ENCODE measurements at places on chromosomes 12 and 14. TPM values are rescaled to one million over a fixed set of nuclear protein-coding genes. Genes with fewer than 3 reads are reported as not detected.

- no peak overlapping the region for H3K27ac ChIP-seq
- no peak overlapping the region for H3K4me3 ChIP-seq
- peaks cover 17% of the 10 kb centered on the region for H3K4me1 ChIP-seq
- DNase-seq = no peak
These were observed 105.4 kb upstream of the HIF1A start for GRCh38 chr14:61589691-61590581.

- H3K27me3 ChIP-seq = no peaks in the 10 kb centered on the region
- H3K36me3 ChIP-seq = no peaks in the 10 kb centered on the region
- no peaks in the 10 kb centered on the region for H3K4me1 ChIP-seq
- H3K4me3 ChIP-seq = no peak overlapping the region
- no peak for DNase-seq
These were observed 156.6 kb downstream of the FOXA1 start for GRCh38 chr14:37438444-37438843.

GRCh38 chr12:95976416-95976832, 19.7 kb downstream of the HAL start:
- no peaks in the 10 kb centered on the region for H3K4me1 ChIP-seq
- no peak for DNase-seq
- no peak overlapping the region for H3K27ac ChIP-seq
- H3K27me3 ChIP-seq = peaks cover 9% of the 10 kb centered on the region
- H3K4me3 ChIP-seq = no peak overlapping the region

- no peak for DNase-seq
- no peaks in the 10 kb centered on the region for H3K4me1 ChIP-seq
- no peak overlapping the region for H3K4me3 ChIP-seq
- no peak overlapping the region for H3K27ac ChIP-seq
- H3K36me3 ChIP-seq = no peaks in the 10 kb centered on the region
- H3K27me3 ChIP-seq = no peaks in the 10 kb centered on the region
These were observed 234.8 kb downstream of the TTC6 start for GRCh38 chr14:37830271-37830670.

DNA sequence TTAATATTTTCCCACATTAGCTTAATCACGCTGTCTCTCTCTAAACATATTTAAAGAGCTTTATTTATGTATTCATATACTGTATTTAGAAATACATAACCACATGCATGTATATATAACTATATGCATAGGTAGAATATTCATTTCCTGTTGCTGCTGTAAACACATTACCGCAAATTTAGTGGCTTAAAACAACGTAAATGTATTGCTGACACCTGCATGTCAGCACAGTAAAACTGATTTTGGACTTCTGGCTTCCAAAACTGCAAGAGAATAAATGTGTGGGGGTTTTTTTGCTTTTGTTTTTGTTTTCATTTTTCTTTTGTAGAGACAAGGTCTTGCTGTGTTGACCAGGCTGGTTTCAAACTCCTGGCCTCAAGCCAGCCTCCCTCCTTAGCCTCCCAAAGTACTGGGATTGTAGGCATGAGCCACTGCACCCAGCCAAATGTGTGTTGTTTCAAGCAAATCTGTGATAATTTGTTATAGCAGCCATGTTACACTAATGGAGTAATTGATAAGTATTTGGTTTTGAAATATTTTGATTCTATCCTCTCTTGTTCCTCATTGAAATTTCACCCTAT, 61.9 kb upstream of the CMKLR1 start:
- H3K4me1 ChIP-seq = no peaks in the 10 kb centered on the region
- no peak for DNase-seq
- H3K27ac ChIP-seq = no peak overlapping the region

- H3K36me3 ChIP-seq = no peaks in the 10 kb centered on the region
- H3K4me1 ChIP-seq = peaks cover 22% of the 10 kb centered on the region
- H3K27me3 ChIP-seq = peaks cover 81% of the 10 kb centered on the region
- H3K27ac ChIP-seq = no peak overlapping the region
- no peak for DNase-seq
- no peak overlapping the region for H3K4me3 ChIP-seq
These were observed 3.7 kb upstream of the SIX1 start for GRCh38 chr14:60652674-60653651.

- no peak overlapping the region for H3K4me3 ChIP-seq
- peaks cover 27% of the 10 kb centered on the region for H3K4me1 ChIP-seq
- H3K36me3 ChIP-seq = no peaks in the 10 kb centered on the region
- H3K27ac ChIP-seq = peak overlapping the region; percentile 46
- peak; percentile 89 for DNase-seq
- no peaks in the 10 kb centered on the region for H3K27me3 ChIP-seq
These were observed 6.6 kb downstream of the BRF1 start for GRCh38 chr14:105294142-105294597.

- H3K4me3 ChIP-seq = no peak overlapping the region
- no peak for DNase-seq
- H3K27me3 ChIP-seq = no peaks in the 10 kb centered on the region
These were observed 57.2 kb downstream of the ESRRB start for GRCh38 chr14:76432827-76433752.

DNA sequence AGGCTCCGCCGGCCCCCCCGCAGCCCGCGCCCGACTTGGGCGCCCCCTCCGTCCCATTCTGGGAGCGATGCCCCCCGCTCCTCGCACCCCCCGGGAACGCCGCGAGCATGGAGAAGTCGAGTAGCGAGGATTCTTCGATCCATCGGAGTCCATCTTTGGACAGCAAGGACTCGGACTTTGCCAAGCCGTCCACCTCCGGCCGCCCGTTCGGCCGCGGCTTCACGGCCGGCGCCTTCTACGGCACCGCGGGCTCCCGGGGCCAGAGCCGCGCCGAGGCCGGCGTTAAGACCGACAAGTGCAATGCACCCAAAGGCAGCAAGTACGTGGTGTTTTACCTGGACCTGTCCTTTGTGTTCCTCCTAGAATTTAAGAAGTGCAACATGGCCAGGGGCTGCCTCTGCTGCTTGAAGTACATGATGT, 123.6 kb downstream of the TSPAN9 start:
- H3K27me3 ChIP-seq = peaks cover 2% of the 10 kb centered on the region
- peak overlapping the region; percentile 19 for H3K4me3 ChIP-seq
- DNase-seq = no peak

DNA sequence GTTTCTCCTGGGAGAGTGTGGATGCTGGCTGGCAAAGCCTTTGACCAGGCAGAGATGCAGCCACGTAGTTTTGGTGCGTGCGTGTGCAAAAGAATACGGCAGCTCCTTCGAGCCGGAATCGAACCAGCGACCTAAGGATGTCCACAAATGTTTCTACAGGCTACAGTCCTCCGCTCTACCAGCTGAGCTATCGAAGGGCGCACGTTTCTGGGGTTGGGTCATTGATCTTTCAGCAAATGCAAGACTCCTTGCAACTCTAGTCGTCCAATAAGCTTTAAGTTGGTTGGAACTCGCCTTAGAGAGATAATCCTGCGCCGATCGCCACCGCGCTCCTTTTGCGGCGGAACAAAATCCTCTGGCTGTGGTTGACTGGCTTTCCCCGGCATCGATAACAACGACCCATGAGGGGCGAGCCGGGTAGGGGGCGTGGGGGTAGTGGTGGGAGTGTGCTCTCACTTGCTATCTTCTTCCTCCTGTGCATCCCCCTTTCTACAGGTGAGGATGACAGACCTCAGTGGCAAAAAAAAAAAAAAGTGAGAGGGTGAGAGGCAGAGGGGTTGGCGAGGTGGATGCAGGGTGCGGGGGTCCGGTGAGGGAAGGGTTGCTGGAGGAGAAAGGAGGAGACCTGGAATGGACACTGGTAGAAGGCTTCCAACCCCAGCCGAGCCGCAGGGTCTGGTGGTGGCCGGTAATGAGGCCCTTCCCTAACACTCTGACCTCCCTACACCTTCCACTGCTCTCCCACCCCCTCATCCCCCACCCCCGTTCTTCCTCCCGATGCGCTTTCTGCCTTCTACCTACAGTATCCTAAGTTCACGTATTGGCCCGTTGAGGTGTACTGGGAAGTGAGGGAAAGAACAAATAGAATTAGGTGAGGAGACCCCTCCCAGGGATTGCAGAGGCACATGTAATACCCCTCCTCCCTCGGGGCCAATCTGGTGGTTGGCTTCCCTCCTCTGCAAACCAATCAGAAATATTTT, 11.8 kb upstream of the OR6S1 start:
- DNase-seq = peak; percentile 32
- H3K4me3 ChIP-seq = no peak overlapping the region
- no peaks in the 10 kb centered on the region for H3K36me3 ChIP-seq
- peaks cover 2% of the 10 kb centered on the region for H3K4me1 ChIP-seq

DNA sequence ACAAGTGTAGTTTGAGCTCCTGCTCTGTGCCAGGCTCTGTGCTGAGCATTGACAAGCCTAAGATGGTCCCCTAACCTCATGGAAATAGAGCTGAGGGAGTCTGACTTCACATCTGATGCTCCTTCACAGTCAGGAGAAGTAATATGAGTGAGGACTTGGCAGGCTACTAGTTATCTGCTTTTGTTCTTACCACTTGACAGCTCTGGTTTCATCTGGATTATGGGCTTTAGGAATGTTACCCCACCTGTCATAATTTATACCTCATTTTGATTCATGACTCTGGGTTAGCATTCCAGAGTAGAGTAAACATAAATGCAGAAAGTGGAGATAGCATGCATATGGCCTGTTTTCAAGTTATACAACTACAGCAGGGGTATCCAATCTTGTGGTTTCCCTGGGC, 40.5 kb downstream of the ATP6V1D start:
- H3K4me3 ChIP-seq = no peak overlapping the region
- no peaks in the 10 kb centered on the region for H3K4me1 ChIP-seq
- no peak overlapping the region for H3K27ac ChIP-seq
- peaks cover 3% of the 10 kb centered on the region for H3K36me3 ChIP-seq

DNA sequence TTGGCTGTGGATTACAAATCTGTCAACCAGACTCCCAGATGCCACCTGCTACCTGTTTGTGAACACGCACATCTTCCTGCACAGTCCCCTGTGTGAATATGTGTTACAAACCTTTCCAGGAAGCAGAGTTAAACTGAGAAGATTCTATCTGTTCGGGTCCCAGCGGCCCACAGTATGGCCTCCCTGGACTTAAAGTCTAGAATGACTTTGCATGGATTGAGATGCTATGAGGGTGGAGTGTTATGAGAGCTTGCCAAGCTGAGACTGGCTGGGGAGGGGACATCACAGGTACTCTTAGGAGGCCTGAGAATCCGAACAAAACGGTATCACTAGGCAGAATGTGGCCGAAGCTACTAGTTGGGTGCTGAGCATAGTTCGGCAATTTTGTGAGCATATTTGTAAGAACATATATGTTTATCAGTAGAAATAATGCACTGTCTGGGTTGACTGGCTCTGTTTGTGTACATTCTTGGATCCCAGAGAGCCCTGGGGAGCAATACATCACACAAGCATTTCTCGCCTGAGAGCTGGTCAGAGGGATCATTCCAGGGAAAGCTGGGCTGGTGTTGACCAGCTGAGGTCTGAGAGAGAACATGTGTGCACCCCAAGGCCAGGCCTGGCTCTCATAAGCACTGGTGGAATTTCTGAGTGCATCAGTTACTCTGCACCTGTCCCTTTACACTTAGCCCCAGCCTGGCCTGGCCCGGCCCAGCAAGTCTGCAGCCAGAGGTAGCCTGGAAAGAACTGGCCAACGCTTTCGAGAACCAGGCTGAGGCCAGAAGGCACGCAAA, 29.8 kb upstream of the LTBP2 start:
- no peaks in the 10 kb centered on the region for H3K27me3 ChIP-seq
- no peak overlapping the region for H3K27ac ChIP-seq
- H3K4me3 ChIP-seq = no peak overlapping the region
- no peaks in the 10 kb centered on the region for H3K36me3 ChIP-seq
- DNase-seq = no peak

DNA sequence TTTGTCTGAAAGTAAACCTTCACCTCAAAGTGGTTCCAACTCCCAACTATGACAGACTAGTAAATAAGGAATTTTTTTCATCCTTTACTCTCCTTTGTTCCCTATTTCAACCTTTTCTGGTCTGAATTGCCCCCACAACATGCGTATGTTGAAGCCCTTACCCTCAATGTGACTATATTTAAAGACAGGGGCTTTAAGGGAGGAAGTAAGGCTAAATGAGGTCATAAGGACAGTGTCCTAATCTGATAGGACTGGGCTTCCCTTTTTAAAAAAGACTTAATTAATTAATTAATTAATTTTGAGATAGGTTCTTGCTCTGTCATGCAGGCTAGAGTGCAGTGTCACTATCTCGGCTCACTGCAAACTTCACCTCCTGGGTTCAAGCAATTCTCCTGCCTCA, 86.3 kb downstream of the VCPKMT start:
- H3K4me1 ChIP-seq = no peaks in the 10 kb centered on the region
- H3K27me3 ChIP-seq = no peaks in the 10 kb centered on the region
- H3K36me3 ChIP-seq = no peaks in the 10 kb centered on the region
- no peak overlapping the region for H3K4me3 ChIP-seq
- DNase-seq = no peak

DNA sequence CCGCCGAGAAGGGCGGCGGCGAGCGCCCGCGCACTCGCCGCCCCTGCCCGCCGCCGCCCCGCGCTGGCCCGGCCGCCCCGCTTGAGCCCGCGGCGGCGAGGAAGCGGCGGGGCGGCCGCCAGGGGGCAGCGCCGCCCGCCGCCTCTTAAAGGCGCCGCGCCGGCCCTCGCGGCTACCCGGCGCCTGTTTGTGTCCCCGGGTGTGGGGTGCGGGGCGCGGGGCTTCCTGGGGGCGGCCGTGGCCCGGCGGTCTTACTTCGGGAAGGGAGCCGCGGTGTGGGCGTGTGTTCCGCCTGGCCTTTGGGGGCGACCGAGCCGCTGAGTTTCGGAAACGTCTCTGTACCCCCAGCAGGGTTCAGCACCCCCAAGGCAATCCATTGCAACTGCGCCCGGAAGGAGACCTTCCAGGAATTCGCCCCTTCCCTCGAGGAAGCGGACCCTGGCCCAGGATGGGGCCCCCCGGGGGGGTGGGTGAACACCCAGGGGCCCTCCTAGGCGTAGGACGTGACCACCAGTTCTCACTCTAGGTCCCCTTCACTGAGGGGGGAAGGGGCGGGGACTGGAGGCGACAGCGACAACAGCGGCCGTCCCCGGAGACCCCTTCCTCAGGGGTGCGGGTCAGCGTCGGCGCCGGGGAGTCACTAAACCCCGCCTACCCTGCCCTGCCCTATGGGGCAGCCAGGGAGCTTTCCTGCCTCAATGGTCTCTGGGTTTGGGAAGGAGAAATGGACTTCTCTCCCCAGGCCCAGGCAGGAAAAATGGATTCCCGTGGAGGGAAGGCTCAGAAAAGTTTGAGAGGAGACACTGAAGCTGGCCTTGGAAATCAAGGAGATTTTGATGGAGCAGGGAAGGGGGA, at the start of gene ITPK1:
Gene ITPK1 (minus strand): TSS at position 105 of the 855 bp plus-strand sequence. CDS start 762 bp downstream, outside the sequence.
- no peaks in the 10 kb centered on the region for H3K36me3 ChIP-seq
- peak within 1 kb of the TSS; percentile 62 for H3K27ac ChIP-seq
- peaks cover 12% of the 10 kb centered on the region for H3K4me1 ChIP-seq
- peak; percentile 31 for DNase-seq

- no peaks in the 10 kb centered on the region for H3K27me3 ChIP-seq
- no peak for DNase-seq
- no peak overlapping the region for H3K27ac ChIP-seq
- H3K36me3 ChIP-seq = no peaks in the 10 kb centered on the region
- no peaks in the 10 kb centered on the region for H3K4me1 ChIP-seq
These were observed 135.9 kb upstream of the MDM1 start for GRCh38 chr12:68468036-68468435.

DDN gene
- total RNA-seq = 0.22 TPM

TPPP2 gene
- not detected for total RNA-seq

PMCH gene
- total RNA-seq = 1.8 TPM

IKZF4 gene
- 5.4 TPM for total RNA-seq

OR6C75 gene
- not detected for total RNA-seq

OVCH1 gene
- total RNA-seq = not detected

ITFG2 gene
- 34.5 TPM for total RNA-seq

VRTN gene
- total RNA-seq = not detected

B3GNT4 gene
- 0.31 TPM for total RNA-seq

ALKBH2 gene
- 5.4 TPM for total RNA-seq
